ENCODE measurements at places on chromosomes 12 and 14. TPM values are rescaled to one million over a fixed set of nuclear protein-coding genes. Genes with fewer than 3 reads are reported as not detected.

DNA sequence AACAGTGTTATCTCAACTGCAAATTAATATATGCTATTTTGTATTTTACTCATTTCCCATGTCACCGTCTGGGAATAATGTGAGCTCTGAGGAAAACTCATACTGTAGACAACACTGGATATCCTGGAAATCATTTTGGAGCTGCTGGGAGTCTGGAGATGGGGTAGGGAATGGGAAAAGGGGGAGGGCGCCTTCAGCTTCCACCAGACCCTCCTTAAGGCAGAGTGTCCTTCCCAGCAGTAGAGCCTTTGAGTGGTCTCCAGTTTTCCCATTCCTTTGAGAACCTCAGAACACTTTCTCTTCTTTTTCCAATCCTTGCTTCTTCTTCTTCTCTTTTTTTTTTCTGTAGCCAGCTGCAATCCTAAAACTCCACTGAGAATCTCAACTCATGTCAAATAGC, 5.4 kb upstream of the LRIG3 start:
- no peak overlapping the region for H3K27ac ChIP-seq
- peaks cover 24% of the 10 kb centered on the region for H3K27me3 ChIP-seq
- H3K36me3 ChIP-seq, result peaks cover 3% of the 10 kb centered on the region
- no peak for DNase-seq

- H3K36me3 ChIP-seq, result no peaks in the 10 kb centered on the region
- H3K27ac ChIP-seq, result no peak overlapping the region
Measured at GRCh38 chr12:13947276-13947946, 34.0 kb downstream of the GRIN2B start.

DNA sequence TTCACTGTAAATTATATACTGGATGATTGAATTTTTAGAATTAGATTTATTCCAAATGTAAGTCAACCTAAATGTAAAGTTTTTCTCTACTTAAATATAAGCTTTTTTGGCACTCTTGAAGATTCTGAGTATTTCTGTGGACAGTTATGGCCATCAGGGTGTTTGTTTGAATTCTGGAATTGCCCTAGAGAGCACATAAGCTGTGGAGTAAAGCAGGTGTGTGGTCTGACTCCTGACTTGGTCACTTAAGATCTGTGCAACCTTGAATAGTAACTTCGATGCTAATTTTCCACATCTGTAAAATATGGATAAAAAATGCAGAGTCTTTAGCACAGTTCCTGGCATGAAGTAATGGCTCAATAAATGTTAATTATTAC, 64.4 kb downstream of the FUT8 start:
- peaks cover 38% of the 10 kb centered on the region for H3K36me3 ChIP-seq
- DNase-seq, result no peak
- H3K27ac ChIP-seq, result no peak overlapping the region
- H3K4me1 ChIP-seq, result peaks cover 73% of the 10 kb centered on the region
- H3K27me3 ChIP-seq, result no peaks in the 10 kb centered on the region
- no peak overlapping the region for H3K4me3 ChIP-seq

- H3K36me3 ChIP-seq, result peaks cover 13% of the 10 kb centered on the region
- no peak for DNase-seq
- no peaks in the 10 kb centered on the region for H3K27me3 ChIP-seq
- no peak overlapping the region for H3K27ac ChIP-seq
Measured at GRCh38 chr12:116101991-116102390, 175.5 kb downstream of the MED13L start.

DNA sequence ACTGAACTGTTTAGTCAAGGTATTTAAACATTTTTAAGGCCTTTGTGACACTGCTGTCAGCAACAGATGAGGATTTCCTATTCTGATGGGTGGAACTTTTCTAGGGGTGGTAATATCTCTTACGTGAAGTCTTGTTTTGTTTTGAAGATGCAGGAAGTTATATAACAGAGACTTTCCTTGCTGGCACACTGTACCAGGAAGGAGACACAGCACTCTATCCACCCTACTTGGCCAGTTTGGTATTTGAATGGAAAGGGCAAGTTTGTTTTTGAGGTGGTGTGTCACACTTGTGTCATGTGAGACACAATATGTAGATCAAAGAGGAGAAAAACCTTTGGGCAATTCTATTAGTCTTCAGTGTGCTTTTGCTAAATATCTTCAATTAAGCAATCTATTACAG, 51.6 kb upstream of the SRP54 start:
- peak overlapping the region; percentile 72 for H3K4me3 ChIP-seq
- DNase-seq, result peak; percentile 36
- H3K27ac ChIP-seq, result peak overlapping the region; percentile 98
- peaks cover 16% of the 10 kb centered on the region for H3K36me3 ChIP-seq
- H3K27me3 ChIP-seq, result no peaks in the 10 kb centered on the region

DNA sequence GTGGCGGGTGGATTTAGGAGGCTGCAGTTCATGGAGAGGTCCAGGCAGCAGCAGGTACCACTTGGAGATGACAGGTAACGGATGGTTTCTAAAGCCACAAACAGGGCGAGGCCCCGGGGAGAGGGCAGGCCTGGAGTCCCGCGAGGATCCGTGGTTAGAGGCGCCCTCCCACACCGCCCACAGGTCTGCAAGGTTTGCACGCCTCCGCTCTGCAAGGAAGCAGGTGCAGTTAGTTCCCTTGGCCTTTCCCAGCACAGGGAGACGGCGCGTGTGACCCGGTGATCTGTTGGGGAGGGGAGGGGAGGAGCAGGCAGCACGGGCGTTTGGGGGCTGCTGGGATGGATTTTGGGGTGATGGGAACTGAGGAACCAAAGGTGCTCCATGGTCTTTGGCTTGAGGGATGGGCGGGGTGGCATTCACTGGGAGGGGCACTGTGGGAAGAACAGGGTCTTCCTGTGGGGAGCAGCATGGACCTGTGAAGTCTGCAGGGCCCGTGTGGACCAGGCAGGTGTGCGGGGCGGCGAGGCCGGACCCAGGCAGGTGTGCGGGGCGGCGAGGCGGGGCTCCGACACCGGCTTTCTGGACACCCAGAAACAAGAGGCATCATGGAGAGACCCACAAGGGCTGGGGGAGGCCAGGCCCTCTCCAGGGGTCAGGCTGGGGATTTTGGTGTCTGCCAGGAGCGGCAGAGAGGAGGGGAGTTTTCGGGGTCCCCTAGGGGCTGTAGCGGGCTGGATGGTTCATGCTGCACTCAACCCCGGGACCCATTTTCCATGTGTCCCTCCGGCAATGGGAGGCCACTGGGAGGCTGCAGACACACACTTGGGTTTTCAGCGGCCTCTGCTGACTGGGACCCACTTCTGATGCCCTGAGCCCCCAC, 29.1 kb downstream of the NOC4L start:
- no peak overlapping the region for H3K27ac ChIP-seq
- no peak overlapping the region for H3K4me3 ChIP-seq
- H3K4me1 ChIP-seq, result peaks cover 18% of the 10 kb centered on the region
- peaks cover 19% of the 10 kb centered on the region for H3K27me3 ChIP-seq

GRCh38 chr14:55220230-55220629, 28.8 kb upstream of the DLGAP5 start:
- DNase-seq, result no peak
- H3K36me3 ChIP-seq, result no peaks in the 10 kb centered on the region
- H3K27ac ChIP-seq, result no peak overlapping the region
- no peak overlapping the region for H3K4me3 ChIP-seq
- H3K4me1 ChIP-seq, result no peaks in the 10 kb centered on the region

- DNase-seq, result no peak
- no peaks in the 10 kb centered on the region for H3K27me3 ChIP-seq
- no peak overlapping the region for H3K27ac ChIP-seq
- H3K4me3 ChIP-seq, result no peak overlapping the region
Measured at GRCh38 chr12:46164186-46164761, 104.6 kb downstream of the SLC38A1 start.

The KRT72 gene
- not detected for total RNA-seq

The LYZ gene
- not detected for total RNA-seq
